ENCODE measurements at places on chromosomes 11 and 22.

DNA sequence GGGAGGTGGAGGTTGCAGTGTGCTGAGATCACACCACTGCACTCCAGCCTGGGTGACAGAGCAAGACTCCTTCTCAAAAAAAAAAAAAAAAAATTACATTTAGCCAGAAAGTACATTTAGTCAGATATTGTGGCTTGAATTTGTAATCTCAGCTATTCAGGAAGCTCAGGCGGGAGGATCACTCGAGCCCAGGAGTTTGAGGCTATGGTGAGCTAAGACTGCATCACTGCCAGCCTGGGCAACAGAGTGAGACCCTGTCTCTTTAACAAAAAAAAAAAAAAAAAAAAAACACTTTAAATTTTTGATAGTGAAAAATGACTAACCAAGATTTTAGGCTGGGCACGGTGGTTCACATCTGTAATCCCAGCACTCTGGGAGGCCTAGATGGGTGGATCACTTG is 27.3 kb downstream of the MRTFA start:
- DNase-seq = no peak

- no peak for DNase-seq
Measured at GRCh38 chr11:132691848-132692550, 840.3 kb downstream of the OPCML start.

- no peak for DNase-seq
Measured at GRCh38 chr22:24740626-24741025, 33.9 kb downstream of the PIWIL3 start.

DNA sequence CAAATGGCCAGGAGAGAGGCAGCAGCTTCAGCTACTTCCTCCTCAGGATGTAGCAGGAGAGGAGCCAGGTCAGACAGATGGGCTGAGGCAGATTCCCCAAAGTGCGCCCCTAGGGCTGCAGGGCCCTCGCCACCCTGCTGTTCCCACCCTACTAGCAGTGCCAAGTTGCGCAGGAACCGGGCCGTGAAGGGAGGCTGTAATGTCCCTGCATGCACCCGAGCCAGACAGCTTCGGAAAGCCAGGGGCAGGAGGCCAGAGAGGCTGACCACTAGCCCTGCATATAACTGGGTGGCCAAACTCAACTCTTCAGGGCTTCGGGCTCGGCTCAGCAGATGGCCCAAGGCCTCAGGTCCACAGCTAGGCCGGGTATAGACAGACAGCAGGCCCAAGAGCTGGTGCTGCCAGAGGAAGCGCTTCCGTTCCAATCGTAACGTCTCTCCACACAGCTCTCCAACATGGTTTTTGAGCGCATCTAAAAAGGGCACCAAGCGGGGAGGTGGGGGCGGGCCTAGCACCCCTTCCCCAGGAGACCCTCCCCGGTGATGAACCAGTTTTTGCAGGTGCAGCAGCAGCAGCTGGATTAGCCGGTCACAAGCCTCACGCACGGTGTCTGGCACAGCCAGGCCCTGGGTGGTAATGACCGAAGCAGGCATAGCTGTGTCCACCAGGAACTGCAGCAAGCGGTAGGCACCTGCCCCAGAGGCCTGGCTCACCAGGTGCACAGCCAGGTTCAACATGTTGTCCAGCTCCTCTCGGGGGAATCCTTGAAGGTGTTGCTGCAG is 2.0 kb upstream of the GANAB start:
- DNase-seq = no peak

DNA sequence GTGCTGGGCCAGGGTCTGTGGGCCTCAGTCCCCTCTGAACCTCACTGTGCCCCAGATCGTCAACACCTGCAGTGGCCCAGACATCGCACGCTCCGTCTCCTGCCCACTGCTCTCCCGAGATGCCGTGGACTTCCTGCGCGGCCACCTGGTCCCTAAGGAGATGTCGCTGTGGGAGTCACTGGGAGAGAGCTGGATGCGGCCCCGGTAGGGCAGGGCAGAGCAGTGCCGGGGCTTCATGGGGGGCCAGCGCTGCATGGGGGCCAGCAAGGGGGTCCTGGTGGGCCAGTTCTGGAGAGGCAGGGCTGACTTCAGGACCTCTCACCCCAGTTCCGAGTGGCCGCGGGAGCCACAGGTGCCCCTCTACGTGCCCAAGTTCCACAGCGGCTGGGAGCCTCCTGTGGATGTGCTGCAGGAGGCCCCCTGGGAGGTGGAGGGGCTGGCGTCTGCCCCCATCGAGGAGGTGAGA is 16.3 kb downstream of the EPS8L2 start:
- no peak for DNase-seq

DNA sequence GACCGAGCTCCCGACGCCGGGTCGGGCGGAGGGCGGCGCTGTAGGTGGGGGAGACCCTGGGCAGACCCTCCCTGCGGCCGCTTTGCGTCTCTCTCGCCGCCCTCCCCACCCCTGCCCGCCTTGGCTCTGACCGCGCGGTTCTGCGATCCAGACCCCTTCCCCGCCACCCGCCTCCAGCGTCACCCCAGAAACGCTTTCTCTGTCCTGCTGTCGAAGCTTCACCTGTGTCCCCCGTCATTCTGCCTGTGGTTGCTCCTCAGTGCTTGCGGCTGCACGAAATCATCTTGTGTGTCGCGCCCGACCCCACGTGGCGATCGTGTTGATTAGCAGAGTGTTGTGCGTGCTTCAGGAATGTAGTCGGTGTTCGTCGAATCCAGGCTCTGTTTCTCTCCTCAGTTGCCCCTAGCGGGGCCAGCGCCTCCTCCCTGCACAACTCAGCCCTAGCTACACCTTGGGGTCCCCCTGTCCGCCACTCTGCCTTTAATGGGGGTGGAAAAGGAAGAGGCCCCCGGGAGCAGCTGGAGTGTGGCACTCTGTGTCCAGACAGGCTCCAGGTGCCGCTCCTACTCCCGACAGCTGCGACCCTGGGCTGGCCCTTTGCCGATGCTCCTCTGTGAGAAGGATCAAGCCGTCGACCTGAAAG is 851 bp downstream of the PTDSS2 start:
- peak; percentile 16 for DNase-seq

GRCh38 chr11:63405114-63405513 is 35.5 kb downstream of the SLC22A9 start:
- no peak for DNase-seq

DNA sequence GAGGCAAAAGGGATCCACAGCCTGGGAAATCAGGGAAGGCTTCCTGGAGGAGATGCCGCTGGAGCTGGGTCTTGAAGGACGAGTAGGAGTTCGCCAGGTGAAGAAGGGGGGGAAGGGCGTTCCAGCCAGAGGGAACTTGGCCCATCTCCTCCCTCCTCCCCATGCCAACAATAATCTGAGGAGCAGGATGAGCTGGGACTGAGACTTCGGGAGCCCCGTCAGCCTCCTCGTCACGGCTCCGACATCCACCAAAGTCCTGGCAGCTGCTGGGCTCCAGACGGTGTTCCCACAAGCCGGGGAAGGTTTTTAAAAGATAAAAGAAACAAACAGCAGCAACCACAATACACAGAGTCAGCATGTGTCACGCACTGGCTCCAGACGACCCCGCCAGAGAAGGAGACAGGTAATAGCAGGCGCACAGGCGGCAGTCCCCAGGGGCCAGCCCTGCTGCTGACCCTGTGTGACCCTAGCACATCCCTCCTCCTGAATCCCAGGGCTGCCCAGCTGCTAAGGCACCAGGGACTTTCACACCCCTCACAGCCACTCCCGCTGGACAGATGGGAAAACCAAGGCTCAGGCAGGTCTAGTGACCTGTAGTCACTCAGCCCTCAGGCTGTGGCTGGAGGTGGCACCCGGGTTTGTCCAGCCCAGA is 37.3 kb downstream of the NUP50 start:
- peak; percentile 94 for DNase-seq

GRCh38 chr11:88174709-88175568 is at the start of gene RAB38:
RAB38 (minus strand) TSS chr11:88175443; CDS start chr11:88175384, 59 bp downstream.
- no peak for DNase-seq

GRCh38 chr11:104078245-104078644 is 41.8 kb downstream of the DDI1 start:
- no peak for DNase-seq

- DNase-seq = no peak
Measured at GRCh38 chr11:119536801-119537200, 113.8 kb upstream of the THY1 start.

DNA sequence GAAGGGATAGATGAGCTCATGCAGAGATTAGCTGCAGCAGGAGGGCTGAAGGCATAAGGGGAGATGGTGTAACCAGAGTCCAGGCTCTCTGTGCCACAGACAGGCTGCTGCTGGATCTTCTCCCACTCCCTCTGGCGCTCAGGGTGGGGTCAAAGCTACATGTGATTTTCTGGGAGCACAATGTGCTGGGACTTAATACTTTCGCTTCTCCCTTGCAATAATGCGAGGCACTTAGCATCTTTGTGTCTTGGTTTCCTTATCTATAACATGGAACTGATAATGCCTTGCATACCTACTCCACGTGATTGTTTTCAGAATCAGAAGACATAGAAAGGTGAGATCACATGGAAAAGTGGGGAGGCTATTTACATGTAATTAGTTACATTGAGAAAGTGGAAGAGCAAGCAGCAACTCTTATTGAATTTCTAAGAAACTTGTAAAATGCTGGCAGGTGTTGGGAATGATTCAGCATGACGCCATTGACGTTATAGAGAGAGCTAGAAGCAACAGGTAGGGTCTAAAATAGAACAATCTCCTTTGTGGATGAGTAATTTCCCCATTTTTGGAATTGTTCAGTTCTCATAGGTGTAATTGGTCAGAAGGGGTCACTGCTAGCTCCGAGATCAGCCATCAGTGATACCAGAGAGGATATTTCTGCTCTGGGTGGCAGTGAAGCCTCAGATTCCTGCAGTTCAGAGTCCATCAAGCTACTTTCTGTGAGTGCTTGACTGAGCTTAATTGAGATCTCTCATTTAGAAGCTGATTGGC is 8.2 kb upstream of the OR9I1 start:
- DNase-seq = no peak

DNA sequence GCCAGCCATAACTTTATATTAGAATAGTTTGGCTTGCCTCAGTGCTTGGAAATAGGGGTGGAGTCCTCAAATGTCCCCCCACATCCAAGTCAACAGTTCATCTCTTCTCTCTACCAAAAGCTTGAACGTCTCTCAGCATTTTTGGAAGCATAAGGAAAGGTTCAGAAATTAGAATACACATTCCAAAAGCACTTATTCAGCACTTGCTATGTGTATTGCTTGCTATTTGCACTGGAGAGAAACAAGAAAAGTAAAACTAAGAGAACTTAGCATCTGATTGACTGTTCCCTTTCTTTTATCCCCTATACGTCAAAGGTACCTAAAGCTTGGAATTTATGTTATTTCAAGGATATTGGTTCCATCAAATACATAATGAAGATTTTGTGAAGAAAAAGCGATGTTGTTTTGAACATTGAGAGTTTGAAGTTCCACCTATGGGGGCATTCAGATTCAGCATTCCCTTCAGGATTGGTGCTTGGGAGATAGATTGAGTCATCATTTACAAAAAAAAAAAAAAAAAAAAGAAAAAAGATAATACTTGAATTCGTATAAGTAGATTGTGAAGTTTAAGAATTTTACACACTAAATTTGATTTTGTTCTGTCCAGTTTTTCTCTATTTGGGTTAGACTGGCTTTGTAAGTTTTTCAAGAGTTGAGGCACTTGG is 1.3 kb downstream of the TBRG1 start:
- DNase-seq = peak; percentile 5

DNA sequence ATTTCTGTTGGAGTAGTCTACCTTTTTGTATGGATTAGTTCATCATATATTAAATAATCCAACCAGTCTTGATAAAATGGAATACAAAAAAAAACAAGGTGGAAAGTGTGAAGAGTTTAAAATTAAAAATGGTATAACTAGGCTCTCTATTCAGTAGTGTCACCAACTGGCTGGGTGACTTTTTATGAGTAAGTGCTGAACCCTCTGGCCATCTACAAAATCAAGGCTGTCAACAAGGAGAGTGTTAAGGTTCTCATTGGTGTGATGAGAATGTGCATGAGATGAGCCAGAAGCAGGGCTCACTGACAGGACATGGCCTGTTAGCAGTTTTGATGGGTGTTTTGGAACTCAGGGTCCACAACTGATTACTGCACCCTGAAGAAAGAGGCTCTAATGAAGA is 343.2 kb downstream of the AASDHPPT start:
- DNase-seq = no peak

DNA sequence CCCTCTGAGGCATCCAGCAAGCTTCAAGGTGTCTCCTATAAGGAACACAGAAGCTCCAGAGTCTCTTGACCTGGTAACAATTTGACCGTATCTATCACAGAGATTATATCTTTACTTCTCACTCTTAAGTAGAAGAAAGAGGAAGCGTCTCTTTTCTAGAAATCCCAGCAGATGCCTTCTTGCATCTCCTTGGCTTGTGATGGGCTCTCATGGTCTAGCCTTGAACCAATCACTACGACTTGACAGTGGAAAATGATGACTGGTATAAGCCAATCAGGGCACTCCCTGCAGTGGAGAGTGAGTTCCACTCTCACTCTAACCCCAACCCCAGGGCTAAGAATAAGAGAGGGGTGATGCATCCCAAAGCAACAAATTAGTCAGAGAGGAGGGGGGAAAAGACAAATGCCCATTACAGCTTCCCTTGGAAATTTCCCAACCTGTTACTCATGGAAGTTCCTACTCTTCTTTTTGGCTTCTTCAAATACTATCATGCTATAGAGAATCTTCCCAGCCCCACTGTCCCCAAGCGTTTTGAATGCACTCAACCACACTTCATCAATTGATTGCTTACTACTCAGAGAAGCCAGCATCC is 293.5 kb downstream of the MN1 start:
- no peak for DNase-seq

DNA sequence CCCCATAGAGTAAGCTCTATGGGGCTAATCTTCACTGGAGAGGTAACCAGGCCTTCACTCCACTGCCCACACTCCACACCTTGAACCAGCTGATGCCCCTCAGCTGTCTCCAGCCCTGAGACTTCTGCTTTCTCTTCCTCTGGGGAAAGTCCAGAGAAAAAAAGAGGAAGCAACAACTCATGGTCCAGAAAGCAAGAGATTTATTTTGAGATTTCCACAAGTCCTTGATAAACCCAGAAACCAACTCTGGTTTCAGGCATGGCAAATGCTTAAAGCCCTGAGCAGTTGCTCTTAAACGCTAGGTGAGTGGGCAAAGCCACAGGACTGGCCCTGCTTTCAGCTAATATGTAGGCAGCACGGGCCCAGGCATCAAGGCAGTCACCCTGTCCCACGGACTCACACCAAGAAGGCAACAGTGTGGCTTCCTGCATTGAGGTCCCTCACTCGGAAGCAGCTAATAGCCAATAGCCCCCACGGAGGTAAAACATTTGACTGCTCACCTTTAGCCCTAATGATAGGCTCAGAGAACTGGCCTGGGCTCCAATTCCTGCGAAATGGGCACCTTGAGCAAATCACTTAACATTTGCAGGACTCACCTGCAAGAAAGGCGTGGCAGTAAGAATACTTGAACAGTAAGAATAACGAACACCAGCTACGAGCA is 4.3 kb downstream of the CYB561A3 start:
- no peak for DNase-seq

Data from SJSA1 (cell line).